Vagina (tissue), 2 donors: ENCODE measurements at places on chromosomes 7 and 10. TPM values are rescaled to one million over a fixed set of nuclear protein-coding genes. Genes with fewer than 3 reads are reported as not detected.

DNA sequence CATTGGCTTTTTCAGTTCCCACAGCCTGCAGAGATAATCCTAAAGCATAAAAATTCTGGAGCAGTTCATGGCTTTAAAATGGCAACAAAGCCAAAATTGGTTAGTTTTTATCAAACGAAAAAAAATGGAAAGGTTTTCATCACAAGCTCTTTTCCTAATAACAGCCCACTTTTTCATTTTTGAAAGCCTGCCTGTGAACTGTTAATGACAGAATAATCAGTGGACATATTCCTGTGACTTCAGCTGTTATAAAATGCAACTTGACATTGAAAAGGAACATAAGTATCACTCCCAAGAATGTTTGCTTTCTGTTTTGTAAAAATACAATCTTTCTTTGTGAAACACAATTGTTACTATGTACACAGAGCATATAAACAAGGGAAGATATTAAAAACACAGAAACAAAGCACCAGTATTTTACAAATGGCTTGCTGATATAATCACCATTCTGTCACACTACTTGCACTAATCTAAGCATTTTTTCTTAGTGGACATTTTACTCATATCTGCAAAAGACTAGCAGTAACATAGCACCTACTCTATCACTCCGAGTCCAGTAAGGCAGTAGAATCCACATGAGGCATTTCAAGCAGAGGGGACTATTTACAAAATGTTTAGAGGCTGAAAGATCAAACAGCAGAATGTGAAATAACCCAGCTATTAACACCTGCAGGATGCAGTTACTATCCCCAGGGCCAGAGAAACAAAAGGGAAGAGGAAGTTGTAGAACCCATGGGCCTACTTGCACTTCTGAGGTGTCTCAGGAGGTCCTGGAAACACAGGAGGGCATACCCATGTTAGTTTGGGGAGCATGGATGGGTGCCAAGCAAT is 26.4 kb downstream of the MACC1 start:
- no peak for DNase-seq

Gene CYP26A1
- total RNA-seq, result not detected

DNA sequence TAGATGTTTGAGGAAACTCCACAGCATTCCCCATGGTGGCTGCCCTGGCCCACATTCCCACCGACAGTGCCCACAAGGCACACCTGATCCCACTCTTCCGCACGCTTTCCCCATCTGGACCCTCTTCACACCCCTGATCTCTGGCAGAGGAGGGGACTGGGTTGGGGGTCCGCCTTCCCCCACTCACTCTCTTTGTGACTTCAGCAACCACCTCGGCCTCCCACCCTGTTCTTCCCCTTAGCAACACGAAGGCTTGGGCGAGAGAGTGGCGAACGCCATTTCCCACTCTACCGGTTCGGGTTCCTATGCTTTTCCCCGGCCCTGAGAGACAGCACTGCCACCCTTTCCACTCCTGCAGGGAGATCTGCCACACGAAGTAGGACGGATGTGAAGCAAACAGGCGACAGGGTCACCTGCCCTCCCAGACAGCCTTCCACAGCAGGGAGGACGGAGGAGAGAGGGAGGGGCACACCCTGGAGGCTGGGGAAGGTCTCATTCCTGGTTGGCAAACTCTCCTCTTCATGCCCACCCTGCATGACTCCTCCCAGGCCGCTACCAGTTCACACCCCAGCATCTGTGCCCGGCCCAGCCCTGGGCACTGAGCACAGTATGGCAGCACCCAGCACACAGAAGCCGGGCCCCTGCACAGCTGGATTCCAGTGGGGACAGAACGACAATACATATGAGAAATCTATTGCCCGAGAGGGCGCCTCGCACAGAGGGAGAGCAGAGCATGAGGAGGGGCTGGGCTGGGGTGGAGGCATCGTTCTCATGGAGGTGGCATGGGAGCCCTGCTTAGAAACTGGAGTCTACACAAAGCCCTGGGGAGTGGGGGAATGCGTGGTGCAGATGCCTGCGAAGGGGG is 93.5 kb downstream of the PAXIP1 start:
- no peak for DNase-seq

- DNase-seq, result no peak
Observed at GRCh38 chr7:67105377-67105776, 108.7 kb downstream of the TYW1 start.

DNA sequence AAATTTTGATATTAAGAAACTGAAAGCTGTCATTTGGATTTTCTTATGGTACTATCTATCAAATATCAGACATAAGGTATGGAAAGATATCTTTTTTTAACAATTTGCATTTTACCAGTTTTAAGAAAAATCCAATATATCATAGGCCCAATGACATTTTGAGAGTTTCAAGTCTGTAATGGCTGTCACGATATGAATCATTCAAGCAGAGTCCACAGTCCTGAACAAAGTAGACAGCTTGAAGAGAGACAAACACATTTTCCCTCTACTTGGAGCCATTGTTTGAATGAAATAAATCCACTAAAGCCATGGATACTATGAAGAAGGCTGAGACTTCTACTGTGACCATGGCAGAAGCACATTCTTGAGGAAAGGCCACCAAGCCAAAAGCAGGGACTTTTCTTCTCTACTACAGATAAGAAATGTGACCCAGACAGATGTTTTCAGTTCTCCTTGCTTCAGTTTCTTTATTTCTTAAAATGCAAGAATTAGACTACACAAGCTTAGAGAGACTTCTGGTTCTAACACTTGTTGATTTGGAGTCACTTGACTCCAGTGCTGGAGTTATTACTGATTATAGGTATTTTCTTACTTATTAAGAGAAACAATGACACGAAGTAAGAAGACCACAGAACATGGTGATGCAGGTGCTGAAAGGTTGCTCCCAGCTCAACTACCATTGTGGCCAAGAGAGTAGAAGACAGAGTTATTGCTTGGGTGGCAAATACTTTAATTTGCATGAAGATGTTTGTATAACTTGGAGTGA is 429.1 kb downstream of the KIF20B start:
- DNase-seq, result no peak

Gene ZNF365
- 0.74 TPM for total RNA-seq

DNA sequence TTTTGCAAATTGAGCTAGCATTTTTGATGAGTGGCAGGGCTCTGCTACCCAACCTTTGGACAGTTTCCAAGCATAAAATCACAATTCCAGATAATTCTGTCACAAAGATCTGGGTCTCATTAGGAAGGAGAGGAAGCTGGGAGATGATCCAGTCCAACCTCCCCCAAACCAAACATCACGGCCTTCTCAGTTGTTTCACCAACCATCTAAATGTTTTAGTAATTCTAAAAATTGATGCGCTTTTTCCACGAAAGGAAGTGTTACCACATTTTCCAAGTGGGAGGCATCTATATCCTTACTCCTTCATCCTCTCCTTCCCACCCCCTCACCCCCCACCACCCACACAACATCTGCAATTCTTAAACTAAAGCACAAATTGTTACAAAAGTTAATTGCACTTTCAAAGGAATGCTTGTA is 108.3 kb downstream of the EGFR start:
- DNase-seq, result no peak

- no peak for DNase-seq
Observed at GRCh38 chr7:13829231-13829630, 160.2 kb downstream of the ETV1 start.

Gene FXYD4
- total RNA-seq, result not detected

Gene PTF1A
- total RNA-seq, result not detected

Gene SND1
- 85.9 TPM for total RNA-seq

DNA sequence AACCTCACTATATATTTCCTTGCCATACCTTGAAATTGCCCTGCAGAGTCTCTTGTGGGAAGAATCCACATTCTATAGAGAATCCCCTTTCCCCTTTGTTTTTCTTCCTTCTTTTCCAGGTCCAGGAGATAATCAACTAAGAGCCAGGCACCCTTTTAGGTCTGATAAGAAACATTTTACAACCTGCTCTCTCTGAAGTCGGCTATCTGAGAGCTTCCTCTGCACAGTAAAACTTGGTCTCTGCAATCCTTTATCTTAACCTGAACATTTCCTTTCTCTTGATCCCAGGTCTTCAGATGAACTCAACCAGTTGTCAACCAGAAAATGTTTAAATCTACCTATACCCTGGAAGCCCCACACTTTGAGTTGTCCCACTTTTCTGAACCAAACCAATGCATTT is 19.5 kb upstream of the PTER start:
- no peak for DNase-seq

DNA sequence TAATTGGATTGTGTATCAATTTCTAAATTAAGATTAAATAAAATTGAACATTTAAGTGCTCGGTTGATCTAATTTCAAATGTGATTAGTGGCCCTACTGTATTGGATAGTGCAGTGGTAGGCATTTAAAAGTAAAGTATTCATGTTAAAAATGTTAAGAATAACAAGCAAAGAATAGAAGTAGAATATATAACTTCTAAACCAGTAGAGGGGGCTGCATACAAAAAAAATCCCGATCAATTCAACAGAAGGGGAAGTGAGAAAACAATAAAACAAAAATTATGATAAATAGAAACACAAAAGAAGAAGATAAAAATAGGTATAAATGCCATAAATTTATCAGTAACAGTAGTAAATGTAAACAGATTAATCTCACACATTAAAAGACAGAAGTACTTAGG is 24.9 kb upstream of the WDFY4 start:
- DNase-seq, result no peak
